ENCODE measurements at places on chromosomes 13 and 19.
A peak's percentile ranks its signal among the peaks of the same experiment; 100 is the strongest.

DNA sequence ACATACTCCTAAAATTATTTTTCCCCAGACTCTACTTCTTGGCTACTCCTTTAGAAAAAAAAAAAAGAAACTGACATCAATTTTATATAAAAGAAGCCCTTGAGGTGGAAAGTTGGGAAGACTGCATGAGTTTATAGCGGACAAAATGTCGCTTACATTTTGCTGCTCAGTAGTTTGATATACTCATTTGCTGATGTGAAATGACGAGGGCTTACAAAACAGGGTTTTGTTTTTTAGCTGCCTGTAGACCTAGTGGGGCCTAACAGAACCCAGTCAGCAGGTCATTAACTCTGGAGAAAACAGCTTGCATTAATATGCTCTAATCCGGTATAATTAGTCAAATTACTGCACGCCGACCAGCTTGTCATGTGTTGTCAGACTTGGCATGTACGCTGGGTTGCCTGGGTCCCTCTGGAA lies 37.6 kb upstream of the MAB21L1 start:
- no peak for DNase-seq

DNA sequence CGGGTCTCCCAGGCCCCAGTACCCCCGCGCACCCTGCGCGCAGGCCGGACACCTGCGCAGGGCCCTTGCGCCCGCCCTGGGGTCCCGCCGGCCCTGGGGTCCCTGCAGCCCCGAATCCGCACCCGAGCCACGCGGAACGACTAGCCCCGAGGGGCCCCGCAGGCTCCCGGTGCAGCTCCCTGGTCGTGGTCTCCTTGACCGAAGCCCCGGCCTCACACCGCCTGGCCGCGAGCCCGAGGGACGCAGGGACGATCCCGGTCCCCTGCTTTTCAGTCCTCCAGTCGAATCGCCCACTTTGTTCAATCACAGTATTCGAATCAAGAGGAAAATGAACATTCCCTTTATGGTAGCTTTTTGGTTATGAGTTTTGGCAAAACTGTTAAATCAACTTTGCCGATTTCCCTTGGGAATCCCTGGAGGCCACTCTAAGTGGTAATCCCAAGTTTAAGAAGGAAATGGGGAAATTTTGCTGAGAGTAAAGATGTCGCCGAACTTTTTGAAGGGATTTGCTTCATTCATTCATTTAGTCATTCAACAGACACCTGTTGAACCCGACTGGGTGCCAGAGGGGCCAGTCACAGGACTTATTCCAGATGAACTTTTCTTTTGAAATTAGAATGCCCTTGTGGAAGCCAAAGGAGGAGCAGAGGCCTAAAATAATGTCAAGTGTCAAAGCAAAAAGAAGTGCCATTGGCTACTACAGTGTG lies 75.0 kb downstream of the ZIC5 start:
- no peak for DNase-seq

GRCh38 chr13:83992566-83993358 lies 110.5 kb upstream of the SLITRK1 start:
- DNase-seq: no peak

GRCh38 chr13:49023431-49023830 lies 47.7 kb downstream of the FNDC3A start:
- no peak for DNase-seq

- no peak for DNase-seq
Observed at GRCh38 chr13:59880468-59880867, 283.3 kb downstream of the DIAPH3 start.

GRCh38 chr13:43294412-43294811 lies 271.0 kb downstream of the DNAJC15 start:
- DNase-seq: no peak

GRCh38 chr19:2719920-2720776 lies 1.0 kb downstream of the DIRAS1 start:
- DNase-seq: peak; percentile 54

- no peak for DNase-seq
Observed at GRCh38 chr13:48545608-48546007, 12.7 kb upstream of the RCBTB2 start.

DNA sequence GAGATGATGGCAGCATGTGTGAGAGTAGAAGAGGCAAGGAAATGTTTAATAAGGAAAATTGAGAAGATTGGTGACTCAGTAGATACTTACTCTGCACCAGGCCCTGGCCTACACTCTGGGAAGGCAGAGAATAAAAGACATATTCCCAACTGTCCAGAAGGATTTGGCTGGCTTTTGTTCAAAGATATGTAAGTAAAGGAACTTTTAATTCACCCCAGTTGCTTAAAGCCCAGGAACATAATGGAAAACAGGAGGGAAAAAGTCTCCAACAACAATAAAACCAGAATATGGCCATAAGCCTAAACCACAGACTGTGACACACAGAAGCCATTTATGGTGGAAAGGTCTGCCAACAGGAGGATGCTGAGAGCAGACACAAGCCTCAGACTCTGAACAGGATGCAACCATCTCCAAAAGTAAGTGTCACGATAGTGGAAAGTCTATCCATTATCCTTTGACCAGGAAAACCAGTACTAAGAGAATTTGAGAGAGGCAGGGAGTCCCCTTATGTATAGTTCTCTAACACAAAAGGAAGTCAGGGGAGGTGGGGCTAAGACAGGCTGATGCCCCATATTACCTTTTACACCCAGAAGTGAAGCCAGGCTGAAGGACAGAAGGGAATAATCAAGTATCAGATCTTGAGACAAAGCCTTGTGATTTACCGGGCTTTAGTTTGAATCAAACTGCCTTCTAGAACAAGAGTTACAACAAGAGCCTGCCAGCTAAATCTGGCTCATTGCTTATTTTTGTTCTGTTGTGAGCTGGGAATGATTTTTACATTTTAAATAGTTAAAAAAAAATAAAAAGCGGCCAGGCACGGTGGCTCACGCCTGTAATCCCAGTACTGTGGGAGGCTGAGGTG lies 169.5 kb upstream of the STARD13 start:
- no peak for DNase-seq

DNA sequence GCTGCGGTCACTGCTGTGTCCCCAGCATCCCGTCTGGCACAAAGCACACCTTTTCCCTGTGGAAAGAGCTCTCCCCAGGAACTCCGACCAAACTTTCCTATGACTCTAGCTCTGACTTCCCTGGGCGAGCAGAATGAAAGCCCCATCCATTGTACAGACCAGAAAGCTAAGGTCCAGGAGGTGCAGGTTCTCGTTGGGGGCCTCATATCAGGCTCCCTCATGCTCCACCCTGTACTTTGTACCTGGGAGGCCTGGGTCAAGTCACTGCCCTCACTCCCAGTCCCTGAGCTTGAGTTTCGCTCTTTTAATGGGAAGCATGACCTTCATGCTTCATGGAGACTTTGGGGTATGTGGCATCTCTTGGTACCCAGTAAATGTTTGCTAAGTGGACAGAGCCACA lies 18.4 kb downstream of the CYTH2 start:
- no peak for DNase-seq

DNA sequence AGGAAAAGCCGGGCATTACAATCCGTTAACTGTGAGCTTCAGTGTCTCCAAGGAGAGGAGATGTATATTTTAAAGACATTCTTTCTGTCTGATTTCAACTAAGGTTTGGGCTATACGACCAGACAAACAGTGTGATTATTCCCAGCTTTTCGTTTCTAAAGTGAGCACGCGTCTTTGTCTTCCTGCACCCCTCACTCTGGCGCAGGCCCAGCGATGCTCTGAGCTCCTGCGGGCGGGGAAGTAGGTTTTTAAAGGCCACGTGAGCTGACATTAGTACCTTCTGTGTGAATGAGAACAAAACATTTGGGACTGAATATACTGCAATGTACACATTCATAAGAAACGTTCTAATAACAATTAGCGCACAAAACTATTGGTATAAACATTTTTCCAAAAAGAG lies 15.3 kb upstream of the RANBP3 start:
- no peak for DNase-seq

DNA sequence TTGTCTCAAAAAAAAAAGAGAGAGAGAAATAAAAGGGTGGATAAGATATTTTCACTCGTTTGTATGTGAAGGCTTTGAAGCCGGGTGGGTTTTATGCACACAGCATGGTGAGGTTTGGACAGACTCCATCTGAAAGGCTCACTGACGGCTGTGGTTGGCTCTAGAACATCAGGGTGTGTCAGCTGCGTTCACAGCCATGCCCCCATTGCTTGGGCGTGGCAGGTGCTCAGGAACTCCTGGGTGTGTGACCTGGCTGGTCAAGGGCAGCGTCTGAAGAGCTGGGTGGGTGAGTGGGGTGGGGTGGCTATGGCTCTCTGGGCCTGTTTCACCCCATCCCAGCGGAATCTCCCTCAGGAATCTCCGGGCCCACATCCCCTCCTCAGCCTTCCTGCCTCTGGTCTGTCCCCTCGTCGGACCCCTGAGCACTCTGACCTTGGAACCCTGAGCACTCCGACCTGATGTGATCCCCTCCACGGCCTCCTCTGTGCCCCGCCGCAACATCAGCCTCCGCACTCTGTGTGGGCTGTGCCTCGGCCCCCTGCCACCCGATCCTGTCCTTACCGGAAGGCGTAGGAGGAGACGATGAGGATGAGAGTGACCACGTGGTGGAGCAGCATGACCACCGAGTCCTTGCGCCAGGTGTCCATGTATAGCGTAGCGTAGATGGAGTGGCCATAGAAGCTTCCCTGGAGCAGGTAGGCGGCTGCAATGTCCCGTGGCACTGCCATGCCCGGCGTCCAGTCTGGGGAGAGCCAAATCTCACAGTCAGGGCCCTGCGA lies 12.2 kb downstream of the CERS1 start:
- no peak for DNase-seq

DNA sequence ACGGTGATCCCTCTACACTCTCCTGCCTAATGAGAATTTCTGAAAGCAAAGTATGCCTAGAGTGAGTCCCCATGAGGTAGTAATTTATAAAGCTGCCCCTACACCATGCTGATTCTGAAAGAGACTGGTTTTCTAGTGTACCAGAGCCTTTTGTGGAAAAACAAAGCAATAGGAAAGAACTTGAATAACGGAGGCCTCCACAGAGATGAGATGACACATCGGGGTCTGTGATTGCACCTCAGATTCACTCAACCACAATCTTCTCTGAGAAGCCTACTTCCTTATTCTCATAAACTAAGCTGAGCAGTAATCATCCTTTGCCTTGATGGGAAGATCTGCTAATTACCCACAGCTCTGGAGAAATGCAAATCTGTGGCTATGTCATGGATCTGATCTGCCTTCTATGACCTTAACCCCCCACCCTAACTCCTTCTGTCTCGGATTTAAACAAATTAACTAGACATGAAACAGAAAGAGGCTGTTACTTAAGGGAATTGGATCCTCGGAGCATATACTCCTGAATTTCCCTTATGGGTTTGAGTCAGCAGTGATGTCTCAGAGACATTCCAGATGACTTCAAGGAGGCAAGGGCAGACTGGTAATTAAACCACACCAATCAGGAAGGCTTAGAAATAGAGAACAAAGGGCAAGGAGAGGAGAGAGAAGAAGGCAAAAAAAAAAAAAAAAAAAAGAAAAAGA lies 128.0 kb downstream of the DCT start:
- DNase-seq: no peak

GRCh38 chr13:38166116-38166515 lies 183.5 kb upstream of the UFM1 start:
- no peak for DNase-seq

DNA sequence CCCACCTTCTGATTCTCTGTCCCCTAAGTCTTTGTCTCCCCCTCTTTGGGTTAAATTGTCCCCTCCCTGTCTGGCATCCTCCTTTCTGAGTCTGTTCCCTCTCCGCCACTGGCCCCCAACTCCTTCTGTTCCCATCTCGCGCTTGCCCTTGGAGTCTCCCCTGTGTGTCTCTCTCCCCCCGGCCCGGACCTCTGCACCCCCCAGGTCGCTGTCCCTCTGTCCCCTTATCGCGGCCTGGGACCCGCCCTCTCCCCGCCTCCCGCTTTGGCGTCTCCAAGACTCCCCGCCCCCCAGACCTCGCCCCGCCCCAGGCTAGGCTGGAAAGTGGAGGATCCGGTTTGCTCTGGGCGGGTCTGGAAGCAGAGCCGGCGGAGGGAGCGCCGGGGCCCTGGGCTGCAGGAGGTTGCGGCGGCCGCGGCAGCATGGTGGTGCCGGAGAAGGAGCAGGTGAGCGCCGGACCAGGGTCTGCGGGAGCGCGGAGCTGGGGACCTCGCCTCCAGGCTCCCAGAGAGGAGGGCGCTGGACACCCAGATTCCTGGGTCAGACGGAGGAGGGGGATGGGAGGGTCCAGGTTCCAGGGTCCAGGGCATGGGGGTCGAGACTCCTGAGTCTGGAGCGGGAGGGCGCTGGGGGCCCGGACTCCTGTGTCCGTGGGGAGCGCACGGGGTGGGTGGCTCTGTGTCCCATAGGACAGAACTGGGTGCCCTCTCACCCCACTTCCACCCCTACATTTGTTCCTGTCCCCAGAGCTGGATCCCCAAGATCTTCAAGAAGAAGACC lies at the start of gene TRPM4:
Gene TRPM4, plus strand, starts transcription at position 348 of the 780 bp plus-strand sequence. Its CDS starts 75 bp downstream, at position 423.
- peak; percentile 58 for DNase-seq

Measured in anterior cingulate cortex (tissue), 58 donors.